Temporal lobe (tissue), 4 donors: ENCODE measurements at places on chromosomes 6 and 20. TPM values are rescaled to one million over a fixed set of nuclear protein-coding genes. Genes with fewer than 3 reads are reported as not detected.

RAET1E gene
- not detected for total RNA-seq

DYNLT2 gene
- total RNA-seq, result 3.2 TPM

GGTLC1 gene
- total RNA-seq, result not detected

SLC52A3 gene
- 0.49 TPM for total RNA-seq

OLIG3 gene
- not detected for total RNA-seq

CHRNA4 gene
- total RNA-seq, result 22.4 TPM

SYNDIG1 gene
- total RNA-seq, result 16.7 TPM

MAVS gene
- 8.1 TPM for total RNA-seq

C20orf96 gene
- total RNA-seq, result 11.1 TPM

PPP1R16B gene
- total RNA-seq, result 10.1 TPM

KIAA1755 gene
- 2.5 TPM for total RNA-seq

BNIP5 gene
- 0.25 TPM for total RNA-seq

MUC21 gene
- total RNA-seq, result not detected

ANKRD66 gene
- 0.25 TPM for total RNA-seq

C4A gene
- 14.5 TPM for total RNA-seq

MAP7 gene
- total RNA-seq, result 4.2 TPM

SNX14 gene
- total RNA-seq, result 138 TPM

LY86 gene
- 2.0 TPM for total RNA-seq

TNFRSF6B gene
- total RNA-seq, result 0.49 TPM

CRYBG1 gene
- 0.49 TPM for total RNA-seq

DNAH8 gene
- under 0.01 TPM for total RNA-seq

EYS gene
- 2.0 TPM for total RNA-seq

SEMG1 gene
- total RNA-seq, result not detected

RIPPLY2 gene
- total RNA-seq, result 8.1 TPM

NKX2-2 gene
- total RNA-seq, result 0.98 TPM

LY6G5C gene
- 1.2 TPM for total RNA-seq

REM1 gene
- not detected for total RNA-seq

RBM39 gene
- 298 TPM for total RNA-seq

BPIFA1 gene
- total RNA-seq, result not detected

ADGB gene
- 0.25 TPM for total RNA-seq

TMC2 gene
- 3.4 TPM for total RNA-seq

BPIFB1 gene
- not detected for total RNA-seq

ARMC2 gene
- 10.6 TPM for total RNA-seq

TNXB gene
- total RNA-seq, result 10.1 TPM

EPPIN gene
- total RNA-seq, result not detected

CLPSL2 gene
- not detected for total RNA-seq

SPACA1 gene
- not detected for total RNA-seq

OXT gene
- total RNA-seq, result not detected

ISM1 gene
- total RNA-seq, result 0.74 TPM

TBPL1 gene
- 30.0 TPM for total RNA-seq

PDE7B gene
- 2.5 TPM for total RNA-seq

GNAS gene
- 498 TPM for total RNA-seq

MYLK4 gene
- total RNA-seq, result 0.49 TPM

RALY gene
- 61.0 TPM for total RNA-seq

BPIFB3 gene
- not detected for total RNA-seq

MRAP2 gene
- 2.5 TPM for total RNA-seq

CST7 gene
- 0.25 TPM for total RNA-seq

COL19A1 gene
- total RNA-seq, result 2.2 TPM

FAM135A gene
- 89.0 TPM for total RNA-seq

OOEP gene
- not detected for total RNA-seq

EYA4 gene
- 0.25 TPM for total RNA-seq

PNLDC1 gene
- total RNA-seq, result not detected

ZNF334 gene
- 17.5 TPM for total RNA-seq

PRDM13 gene
- not detected for total RNA-seq

LAMA5 gene
- 13.5 TPM for total RNA-seq

SIRPD gene
- total RNA-seq, result not detected
